ENCODE measurements at places on chromosomes 11 and 22.
A peak's percentile ranks its signal among the peaks of the same experiment; 100 is the strongest.

- DNase-seq: no peak
These were observed 11.3 kb upstream of the TCF20 start for GRCh38 chr22:42281706-42282251.

GRCh38 chr22:39232806-39233709 lies 11.7 kb downstream of the PDGFB start:
- no peak for DNase-seq

- DNase-seq: no peak
These were observed 191.0 kb downstream of the MIAT start for GRCh38 chr22:26848244-26848920.

DNA sequence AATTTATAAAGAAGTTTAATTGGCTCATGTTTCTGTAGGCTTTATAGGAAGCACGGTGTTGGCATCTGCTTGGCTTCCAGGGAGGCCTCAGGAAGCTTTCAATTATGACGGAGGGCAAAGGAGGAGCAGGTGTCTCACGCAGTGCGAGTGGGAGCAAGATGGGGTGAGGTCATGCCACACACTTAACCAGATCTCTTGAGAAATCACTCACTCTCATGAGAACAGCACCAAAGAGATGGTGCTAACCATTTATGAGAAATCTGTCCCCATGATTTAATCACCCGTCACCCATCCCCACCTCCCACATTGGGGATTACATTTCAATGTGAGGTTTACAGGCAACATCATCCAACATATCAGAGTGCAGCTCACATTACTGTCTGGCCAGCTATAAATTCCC lies 103.5 kb downstream of the ARHGAP8 start:
- DNase-seq: no peak

- DNase-seq: no peak
These were observed 14.3 kb upstream of the HPX start for GRCh38 chr11:6455070-6455469.

DNA sequence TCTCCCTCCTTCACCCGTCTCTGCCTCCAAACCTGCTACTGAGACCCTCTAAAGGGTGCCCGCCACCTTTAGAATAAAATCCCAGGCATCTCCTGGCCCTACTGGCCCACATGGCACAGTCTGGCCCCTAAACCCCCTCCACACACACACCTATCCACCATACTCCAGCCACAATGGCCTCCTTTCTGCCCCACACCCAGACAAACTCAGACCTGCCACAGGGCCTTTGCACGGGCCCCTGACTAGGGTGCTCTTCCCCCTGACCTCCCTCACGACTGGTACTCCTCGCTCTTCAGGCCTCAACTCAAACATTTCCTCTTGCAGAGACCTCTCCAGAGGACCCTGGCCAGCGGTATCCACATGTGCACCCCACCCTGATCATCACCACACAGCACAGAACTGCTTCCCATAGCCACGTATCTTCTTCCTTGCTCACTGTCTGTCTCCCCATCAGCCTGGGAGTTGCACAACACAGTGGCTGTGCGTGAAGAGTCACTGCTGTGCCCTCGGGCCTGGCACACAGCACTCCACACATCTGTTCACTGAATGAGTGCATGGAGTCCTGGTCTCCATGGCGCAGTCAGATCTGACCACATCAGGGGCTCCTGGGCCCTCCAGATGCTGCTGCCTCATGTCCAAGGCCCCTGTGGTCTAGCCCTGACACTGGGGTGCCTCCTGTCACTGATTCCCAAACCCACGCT lies 66.2 kb upstream of the TCF20 start:
- DNase-seq: no peak

- DNase-seq: no peak
These were observed 2.7 kb downstream of the HEPHL1 start for GRCh38 chr11:94023856-94024255.

DNA sequence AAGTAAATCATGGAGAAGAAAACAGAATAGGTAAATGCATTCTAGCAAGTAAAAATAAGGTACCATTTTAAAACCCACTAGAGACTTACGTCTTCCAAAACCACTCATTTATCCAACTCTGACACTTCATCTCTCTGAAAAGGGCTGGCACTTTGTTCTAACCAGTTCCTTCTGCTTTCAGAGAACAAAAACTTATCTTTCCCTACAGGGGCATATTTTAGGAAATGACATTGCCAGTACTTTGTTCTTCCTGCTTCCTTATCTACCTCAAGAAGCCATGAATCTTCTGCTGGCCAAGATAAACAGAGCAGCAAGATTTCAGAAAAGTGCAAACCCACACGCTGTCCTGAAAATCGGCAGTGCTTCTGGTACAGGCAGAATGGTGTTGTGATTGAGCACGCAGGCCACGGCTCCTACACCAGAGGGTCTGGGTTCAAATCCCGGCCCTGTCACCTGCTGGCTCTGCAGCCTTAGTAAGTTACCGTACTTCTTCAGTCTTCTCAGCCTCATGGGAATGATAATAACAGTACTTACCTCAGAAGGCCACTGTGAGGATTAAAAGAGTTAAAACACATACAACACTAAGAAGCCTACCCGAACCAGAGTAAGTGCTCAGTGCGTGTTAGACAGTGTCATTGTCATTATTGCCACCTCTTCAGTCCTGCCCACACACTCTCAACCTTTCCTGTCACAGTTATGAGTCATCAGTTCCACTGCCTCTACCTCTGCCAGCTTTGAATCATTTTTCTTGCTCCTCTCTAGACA lies 11.0 kb downstream of the MPZL3 start:
- no peak for DNase-seq

DNA sequence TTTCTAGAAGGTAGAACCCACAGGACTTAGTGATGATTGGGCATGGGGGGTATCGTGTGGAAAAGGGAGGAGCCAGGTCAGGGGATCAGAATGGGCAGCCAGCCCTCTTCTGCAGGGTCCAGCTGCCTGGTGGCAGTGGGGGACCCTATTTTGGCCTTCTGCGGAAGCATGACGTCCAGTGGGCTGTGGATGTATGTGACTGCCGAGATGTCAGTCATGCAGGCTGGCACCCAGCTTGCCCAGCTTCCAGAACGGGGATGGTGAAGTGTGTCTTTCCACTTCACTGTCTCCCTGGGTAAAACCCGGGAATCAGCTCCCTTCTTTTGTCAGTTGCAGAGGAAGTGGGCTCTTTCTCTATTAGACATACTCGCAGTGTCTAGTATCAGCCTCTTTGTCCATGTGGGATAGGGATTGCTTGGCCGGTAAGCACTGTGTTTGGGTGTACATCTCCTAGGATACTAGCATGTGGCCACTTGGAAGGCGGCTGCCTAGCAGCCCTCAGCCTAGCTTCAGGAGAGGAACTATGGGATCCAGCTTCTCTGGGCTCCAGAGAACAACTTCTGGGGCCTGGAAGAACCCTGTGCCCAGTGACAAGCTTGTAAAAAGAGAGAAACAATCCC lies 51.4 kb downstream of the GRIK4 start:
- DNase-seq: no peak

GRCh38 chr11:26792941-26793340 lies 71.1 kb upstream of the SLC5A12 start:
- no peak for DNase-seq

DNA sequence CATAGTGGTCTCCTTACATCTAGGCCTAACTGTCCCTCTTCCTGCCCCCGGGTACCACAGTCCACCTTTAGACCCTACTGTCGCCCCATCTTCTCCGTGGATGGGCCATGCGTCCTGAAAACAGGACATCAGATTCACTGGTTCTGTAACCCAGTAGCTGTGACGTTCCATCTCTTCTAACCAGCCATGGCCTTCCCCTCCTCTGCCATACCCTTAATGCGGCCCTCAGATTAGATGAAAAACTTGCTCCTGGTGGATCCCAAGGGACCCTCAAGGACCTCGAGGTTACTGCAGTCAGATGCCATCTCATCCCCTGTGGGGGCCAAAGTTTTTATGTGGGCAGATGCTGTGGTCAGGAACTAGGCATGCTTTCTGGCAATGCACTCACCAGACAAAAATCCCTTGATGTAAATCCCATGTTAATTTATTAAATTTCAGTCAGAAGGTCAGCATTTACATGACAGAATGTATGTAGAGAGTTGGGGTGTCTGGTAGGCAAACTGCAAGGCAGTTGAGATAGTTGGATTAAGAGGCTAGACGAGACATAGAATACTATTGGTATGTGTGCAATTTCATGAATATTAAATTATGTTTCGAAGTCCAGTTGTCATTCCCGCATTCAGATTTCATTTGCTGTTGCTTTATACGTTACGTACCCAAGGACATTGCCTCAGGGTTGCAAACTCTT lies 64.3 kb downstream of the WNT11 start:
- DNase-seq: no peak

DNA sequence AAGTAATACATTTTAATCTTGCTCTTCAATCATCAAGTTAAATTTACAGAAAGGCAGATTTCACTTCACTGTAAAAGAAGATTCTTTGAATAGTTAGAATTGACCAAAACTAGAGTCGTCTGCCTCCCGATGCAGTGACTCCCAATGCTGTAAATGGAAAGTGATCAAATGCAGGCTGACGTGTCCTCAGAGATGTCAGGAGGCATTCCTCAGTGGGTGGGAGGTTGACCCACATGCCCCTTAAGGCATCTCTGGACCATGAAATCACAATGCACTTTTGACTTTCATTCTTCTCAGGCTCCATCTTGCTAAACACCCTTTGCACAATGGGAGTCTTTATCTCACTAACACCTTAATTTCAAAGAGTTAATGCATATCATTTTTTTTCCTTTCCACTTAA lies 19.0 kb upstream of the CECR2 start:
- no peak for DNase-seq

- peak; percentile 43 for DNase-seq
These were observed 54.7 kb downstream of the FBXO7 start for GRCh38 chr22:32528984-32529982.

All from stimulated activated CD8-positive, alpha-beta memory T cell treated with anti-CD3 and anti-CD28 coated beads, Interleukin-4, amount 100 ng/mL, for 24 hours (primary cell).